ENCODE measurements at places on chromosomes 11 and 22. TPM values are rescaled to one million over a fixed set of nuclear protein-coding genes. Genes with fewer than 3 reads are reported as not detected.

The MMP12 gene
- not detected for total RNA-seq

The SHANK2 gene
- total RNA-seq: 4.9 TPM

The UPK3A gene
- total RNA-seq: not detected

The CNIH2 gene
- not detected for total RNA-seq

The IGF2 gene
- 3.3 TPM for total RNA-seq

The KCTD14 gene
- 0.45 TPM for total RNA-seq

The CRYBB2 gene
- total RNA-seq: not detected

The NCAM1 gene
- 23.6 TPM for total RNA-seq

The SCARF2 gene
- total RNA-seq: 42.9 TPM

DNA sequence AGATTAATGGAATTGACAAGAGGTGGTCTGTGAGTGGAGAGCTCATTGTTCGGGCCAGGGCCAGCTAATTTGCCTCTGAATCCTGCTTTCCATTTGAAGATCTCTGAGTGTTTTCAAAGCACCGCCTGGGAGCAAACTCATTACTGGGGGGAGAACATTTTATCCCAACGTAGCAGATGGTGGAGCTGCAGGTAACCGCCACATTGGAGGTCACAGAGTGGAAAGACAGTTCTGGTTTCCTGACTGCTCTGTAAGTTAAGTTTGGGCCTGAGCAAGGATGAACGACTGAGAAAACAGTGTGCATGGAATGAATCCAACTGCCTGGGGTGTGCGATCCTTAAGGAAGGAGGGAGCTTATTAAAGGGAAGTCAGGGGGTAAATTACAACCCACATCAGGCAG lies 30.5 kb downstream of the LMO2 start:
- no peak for DNase-seq

- peak; percentile 91 for DNase-seq
Measured at GRCh38 chr22:27134315-27134701, 476.9 kb downstream of the MIAT start.

DNA sequence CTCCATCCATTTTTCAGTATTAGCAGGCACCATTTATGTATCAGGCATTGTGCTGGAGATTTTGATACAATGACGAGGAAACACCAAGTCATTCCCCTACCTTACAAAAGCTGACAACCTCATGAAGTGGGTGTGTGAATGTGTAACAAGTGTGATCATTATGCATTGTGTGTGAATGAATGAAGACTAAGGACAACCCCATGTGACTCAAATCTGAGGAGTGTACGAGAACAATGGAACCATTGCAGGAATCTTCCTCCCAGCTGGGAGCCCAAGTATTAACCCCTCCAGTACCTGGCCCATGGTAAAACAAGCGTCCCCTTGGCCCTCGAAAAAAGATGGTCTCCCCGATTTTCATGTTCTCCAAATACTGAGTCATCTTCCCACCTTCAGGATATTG lies 4.4 kb downstream of the CYB5R2 start:
- DNase-seq: peak; percentile 27

- no peak for DNase-seq
Measured at GRCh38 chr11:134516529-134516928, 104.5 kb upstream of the B3GAT1 start.

GRCh38 chr11:38169286-38169685 lies 1571.2 kb upstream of the RAG2 start:
- peak; percentile 2 for DNase-seq

DNA sequence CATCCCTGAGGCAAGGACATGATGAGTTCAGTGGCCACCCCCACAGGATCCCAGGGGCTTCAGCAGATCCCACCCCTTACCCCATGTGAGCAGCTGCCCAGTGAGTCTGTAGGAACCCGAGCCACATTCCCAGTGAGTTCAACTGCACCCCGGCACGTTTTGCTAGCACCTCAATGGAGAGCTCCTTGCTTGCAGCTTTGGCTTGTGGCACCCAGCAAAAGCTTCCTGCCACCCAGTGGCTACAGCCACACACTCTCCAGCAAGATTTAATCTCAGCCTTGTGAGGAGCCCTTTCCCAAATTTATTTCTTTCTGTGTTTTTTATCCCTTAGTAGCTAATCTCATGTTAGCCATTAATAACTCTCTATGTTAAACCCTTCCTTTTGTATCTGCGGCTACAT lies 4.0 kb downstream of the SAA1 start:
- no peak for DNase-seq

GRCh38 chr11:10452211-10452767 lies 2.8 kb upstream of the AMPD3 start:
- DNase-seq: no peak

GRCh38 chr11:28763151-28763550 lies 655.0 kb downstream of the METTL15 start:
- DNase-seq: no peak

DNA sequence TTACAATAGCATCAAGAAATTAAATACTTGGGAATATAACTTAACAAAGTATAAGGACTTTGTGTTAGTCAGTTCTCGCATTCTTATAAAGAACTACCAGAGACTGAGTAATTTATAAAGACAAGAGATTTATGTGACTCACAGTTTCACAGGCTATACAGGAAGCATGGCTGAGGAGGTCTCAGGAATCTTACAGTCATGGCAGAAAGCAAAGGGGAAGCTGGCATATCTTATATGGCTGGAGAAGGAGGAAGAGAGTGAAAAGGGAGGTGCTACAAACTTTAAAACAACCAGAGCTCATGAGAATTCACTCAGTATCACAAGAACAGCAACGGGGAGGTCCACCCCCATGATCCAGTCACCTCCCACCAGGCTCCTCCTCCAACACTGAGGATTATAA lies 32.0 kb upstream of the CCDC134 start:
- peak; percentile 17 for DNase-seq

- DNase-seq: no peak
Measured at GRCh38 chr22:24445481-24446259, 18.3 kb downstream of the ADORA2A start.

DNA sequence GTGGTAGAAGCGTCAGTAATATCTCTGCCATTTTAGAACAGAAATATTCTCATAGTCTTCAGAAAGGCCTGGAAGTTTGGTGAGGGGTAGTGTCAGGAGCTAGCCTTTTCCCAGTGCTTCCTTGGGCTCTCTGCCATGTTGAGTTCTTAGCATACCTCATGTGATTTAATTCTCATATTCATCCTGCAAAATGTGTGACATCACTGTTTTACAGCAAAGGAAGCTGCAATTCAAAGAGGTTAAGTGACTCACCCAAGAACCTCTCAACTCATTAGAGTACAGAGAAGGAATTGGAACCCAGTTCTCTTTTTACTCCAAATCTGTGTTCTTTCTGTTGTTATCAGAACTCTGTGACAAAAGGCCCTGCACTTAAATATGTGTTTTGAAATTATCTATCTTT lies 72.1 kb downstream of the RNF169 start:
- DNase-seq: peak; percentile 95

- no peak for DNase-seq
Measured at GRCh38 chr11:74162681-74163467, 7.9 kb downstream of the C2CD3 start.

DNA sequence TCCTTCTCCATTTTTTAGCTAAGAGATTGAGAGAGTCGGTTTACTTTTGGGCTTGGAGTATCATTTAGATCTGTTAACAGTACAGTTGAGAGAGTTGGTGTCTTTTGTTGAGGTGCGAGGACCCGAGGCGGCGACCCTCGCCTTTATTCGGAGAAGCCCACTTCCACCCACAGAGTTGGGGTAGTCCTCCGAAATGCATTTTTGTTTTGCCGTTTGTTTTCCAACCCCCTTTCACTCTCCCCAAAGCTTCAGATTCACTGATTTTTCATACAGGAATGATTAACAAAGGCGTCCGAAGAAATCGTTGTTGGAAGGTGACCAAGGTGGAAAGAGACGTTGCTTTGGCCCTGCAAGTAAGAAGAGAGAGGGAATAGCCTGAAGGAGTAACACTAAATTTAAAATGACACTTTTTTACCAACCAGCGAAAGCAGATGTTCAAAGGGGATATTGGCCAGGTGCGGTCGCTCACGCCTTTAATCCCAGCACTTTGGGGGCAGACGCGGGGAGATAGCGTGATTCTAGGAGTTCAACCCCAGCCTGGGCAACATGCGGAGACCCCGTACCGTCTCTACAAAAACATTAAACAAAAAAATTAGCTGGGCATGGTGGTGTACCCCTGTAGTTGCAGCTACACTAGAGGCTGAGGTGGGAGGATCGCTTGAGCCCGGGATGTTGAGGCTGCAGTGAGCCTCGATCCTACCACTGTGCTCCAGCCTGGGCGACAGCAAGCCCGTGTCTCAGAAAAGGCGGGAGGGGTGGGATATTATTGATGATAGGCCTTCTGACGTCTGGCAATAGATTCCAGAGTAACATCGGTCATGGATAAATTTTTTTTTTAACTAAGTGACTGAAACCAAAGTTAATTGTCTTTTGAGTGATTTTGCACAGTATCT lies 899 bp upstream of the RAB30 start:
- DNase-seq: no peak

DNA sequence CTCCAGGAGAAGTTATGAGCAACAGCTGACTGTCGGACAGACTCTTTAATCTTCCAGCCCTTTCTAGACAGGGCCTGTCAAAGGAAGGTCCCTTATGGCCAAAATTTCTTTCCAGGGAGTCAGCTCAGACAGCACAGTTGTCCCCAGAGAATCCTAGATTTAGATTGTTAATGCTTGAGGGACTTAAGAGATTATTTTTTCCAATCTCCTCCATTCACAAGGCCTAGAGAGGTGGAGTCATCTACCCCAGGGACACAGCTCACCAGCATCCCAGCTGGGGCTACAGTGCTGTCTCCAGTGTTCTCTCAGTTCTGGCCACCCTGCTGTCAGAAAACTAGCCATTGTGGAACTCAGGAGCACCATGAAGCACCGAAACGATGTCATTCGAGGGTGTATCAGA lies 7.8 kb downstream of the DSCAML1 start:
- DNase-seq: no peak

DNA sequence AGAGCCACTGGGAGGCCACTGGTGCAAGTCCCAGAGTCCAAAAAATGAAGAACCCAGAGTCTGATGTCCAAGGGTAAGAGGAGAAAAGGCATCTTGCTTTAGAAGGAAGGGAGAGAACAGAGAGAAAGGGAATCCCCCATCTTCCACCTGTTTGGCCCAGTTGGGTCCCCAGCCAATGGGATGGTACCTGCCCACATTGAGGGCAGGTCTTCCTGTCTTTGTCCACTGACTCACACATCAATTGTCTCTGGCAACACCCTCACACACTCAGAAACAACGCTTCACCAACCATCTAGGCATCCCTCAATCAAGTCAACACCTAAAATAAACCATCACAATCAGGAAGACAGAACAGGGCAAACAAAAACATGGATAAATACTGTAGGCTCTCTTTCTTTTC lies 6.3 kb downstream of the COMMD9 start:
- DNase-seq: no peak

GRCh38 chr11:36280531-36280930 lies 8.7 kb downstream of the COMMD9 start:
- DNase-seq: no peak

GRCh38 chr11:61516191-61516590 lies 7.6 kb downstream of the LRRC10B start:
- no peak for DNase-seq

DNA sequence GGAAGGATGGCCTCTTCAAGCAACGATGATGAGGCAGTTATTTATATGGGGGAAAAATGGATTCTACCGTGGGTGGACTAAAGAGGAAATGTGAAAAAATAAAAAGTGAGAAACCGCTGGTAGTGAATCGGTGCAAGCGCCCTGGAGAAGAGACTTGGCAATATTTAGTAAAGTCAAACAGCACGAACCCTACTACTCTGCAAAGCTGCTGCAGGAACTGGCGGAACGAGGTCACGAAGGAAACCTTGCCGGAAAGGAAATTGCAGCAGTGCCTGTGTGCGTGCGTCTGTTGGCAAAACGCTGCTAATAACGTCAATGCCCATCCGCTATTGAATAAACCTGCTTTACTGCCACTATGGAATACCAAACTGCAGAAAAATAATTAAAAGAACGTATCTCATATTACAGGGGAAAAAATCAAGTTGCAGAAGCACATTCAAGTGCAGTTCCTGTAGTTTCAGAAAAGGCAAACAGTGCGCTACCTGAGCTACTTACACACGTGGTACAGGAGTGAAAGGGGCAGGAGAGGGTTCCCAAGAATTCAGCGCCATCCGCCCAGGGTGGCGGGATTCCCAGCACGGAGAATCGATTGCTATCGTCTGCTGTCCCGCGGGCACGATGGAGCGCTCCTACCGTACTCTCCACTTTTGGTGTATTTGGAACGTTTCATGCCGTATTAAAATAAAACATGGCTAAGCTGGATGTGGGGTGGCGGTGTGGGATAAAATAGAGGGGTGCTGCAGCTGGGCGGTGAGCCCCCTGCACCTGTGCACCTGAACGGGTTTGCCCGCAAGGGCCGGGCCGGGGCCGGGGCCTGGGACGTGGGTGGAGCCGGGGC lies 585 bp upstream of the NADSYN1 start:
- peak; percentile 33 for DNase-seq

DNA sequence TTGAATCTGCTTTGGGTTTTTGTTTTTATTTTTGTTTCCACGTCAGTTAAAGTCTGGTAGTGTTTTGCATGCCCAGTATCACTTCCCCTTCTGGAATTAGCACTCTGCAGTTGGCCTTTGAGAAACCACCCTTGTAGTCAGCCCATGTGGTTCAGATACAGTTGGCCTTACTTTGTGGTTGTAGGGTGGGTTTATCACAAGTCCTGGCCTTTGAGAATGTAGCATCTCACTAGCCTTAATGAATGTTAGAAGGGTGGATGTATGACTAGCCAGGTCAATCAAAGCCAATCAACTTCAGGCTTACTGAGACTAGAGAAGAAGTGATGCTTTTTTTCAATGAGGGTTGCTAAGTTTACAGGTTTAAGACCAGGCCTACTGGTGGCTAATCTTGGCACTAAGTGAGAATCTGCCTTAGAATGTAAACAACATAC lies 19.8 kb downstream of the ARL14EP start:
- no peak for DNase-seq

DNA sequence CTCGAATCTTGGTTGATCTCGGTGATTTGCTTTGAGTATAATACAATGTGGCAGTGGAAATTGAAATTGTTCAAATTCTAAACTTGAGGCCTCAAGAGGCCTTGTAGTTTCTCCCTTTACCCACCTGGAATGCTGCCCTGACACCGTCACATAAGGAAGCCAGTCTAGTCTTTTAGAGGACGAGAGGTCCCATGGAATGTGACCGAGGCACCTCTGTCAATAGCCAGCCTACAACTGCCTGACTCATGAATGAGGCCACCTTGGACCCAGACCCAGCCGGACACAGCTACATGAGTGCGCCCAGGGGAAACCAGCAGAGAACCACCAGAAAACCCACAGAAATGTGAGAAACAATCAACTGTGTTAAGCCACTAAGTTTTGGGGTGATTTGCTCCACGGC lies 52.5 kb downstream of the RPL27A start:
- no peak for DNase-seq

DNA sequence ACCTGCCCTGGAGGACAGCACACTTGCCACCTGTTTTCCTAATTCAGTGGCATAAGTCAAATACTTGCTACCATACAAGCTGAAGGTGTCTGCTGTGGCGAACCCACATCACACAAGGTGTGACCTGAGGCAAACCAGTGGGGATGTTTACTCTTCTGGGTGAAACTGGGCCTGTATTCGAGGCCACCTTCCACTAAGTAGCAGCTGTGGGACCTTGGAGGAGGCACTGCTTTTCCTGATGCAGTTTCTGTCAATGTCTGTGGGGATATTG lies 927.4 kb downstream of the BRD1 start:
- no peak for DNase-seq

Measured in fibroblast of the aortic adventitia (primary cell).